ENCODE measurements at places on chromosomes 4 and X.

- no peak for DNase-seq
Observed at GRCh38 chr4:135256111-135256510, 1054.5 kb upstream of the PABPC4L start.

GRCh38 chrX:22999696-23000223 is at the start of gene DDX53:
DDX53 (plus strand) TSS chrX:22999960; CDS start chrX:23000058, 98 bp downstream.
- no peak for DNase-seq

DNA sequence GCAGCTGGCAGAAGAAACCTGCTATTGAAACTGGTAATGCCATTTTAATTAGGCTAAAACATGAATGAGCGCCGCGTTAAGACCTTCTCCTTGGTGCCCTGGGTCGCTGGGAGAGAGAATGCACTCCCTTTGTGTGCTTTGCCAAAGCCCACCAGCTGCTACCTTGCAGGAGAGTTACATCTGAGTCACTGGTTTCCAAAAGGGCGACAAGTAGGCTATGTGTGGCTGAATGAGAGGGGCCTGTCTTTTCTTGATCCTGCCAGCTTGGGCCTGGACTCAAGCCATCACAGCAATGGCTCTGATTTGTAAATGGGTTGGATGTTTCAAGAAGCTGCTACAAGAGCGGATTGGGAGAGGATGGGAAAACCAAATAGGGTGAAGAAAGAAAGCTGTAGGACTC is 81.5 kb downstream of the NHS start:
- DNase-seq, result no peak

GRCh38 chr4:143531380-143531779 is 17.9 kb downstream of the SMARCA5 start:
- peak; percentile 60 for DNase-seq

DNA sequence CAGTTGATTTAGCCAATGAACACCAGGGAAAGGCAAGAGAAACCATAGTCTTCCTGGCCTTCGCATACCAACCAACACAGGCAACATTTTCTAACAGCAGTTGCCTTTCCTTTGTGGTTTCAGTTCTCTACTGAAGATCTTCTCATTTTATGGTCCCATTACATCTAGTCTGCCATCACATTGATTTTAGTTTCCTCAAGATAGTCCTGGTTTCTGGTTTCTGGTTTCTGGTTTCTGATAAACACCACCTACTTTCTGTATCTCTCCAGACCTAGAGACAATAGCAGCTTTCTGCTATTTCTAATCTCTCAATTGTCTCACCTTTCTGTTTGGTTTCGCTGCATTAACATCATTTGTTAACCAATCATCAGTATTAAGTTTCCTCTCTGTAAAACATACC is 646.3 kb upstream of the SPANXN1 start:
- DNase-seq, result no peak

GRCh38 chr4:84381759-84382158 is 117.3 kb downstream of the NKX6-1 start:
- DNase-seq, result no peak

- DNase-seq, result no peak
Observed at GRCh38 chr4:176508780-176509331, 189.1 kb downstream of the SPCS3 start.

Measured in kidney capillary endothelial cell (primary cell).